Endothelial cell of coronary artery (primary cell): ENCODE measurements at places on chromosomes 6 and 20. TPM values are rescaled to one million over a fixed set of nuclear protein-coding genes. Genes with fewer than 3 reads are reported as not detected.

KHDC1 gene
- total RNA-seq = 0.72 and 0.85 TPM in 2 replicates

ADGB gene
- not detected in 2 replicates for total RNA-seq

ATXN1 gene
- 10.6 and 24.8 TPM in 2 replicates for total RNA-seq

TGM3 gene
- not detected in 2 replicates for total RNA-seq

UNC5CL gene
- under 0.01 TPM in 1 of 2 replicates, not detected in the other for total RNA-seq

DCDC2 gene
- total RNA-seq = not detected in 2 replicates

XKR7 gene
- total RNA-seq = not detected in 2 replicates

PYGB gene
- 88.0 and 156 TPM in 2 replicates for total RNA-seq

DEFB113 gene
- not detected in 2 replicates for total RNA-seq

HCRTR2 gene
- total RNA-seq = not detected in 2 replicates

WFDC2 gene
- total RNA-seq = not detected in 2 replicates

PROKR2 gene
- not detected in 2 replicates for total RNA-seq

WFDC5 gene
- total RNA-seq = not detected in 2 replicates

PERP gene
- 16.5 and 20.5 TPM in 2 replicates for total RNA-seq

LY6G6C gene
- total RNA-seq = not detected in 2 replicates

TNF gene
- total RNA-seq = not detected in 2 replicates

LAMA5 gene
- total RNA-seq = 59.0 and 137 TPM in 2 replicates

LZTS3 gene
- 2.2 and 4.2 TPM in 2 replicates for total RNA-seq

SULF2 gene
- 66.4 and 77.9 TPM in 2 replicates for total RNA-seq

LGSN gene
- not detected in 2 replicates for total RNA-seq

EFCAB8 gene
- total RNA-seq = 0.19 and 0.27 TPM in 2 replicates

KHDRBS2 gene
- not detected in 2 replicates for total RNA-seq

GNL1 gene
- 42.6 and 48.7 TPM in 2 replicates for total RNA-seq

CD2AP gene
- total RNA-seq = 28.2 and 32.2 TPM in 2 replicates

SLC25A27 gene
- total RNA-seq = 1.1 and 1.9 TPM in 2 replicates

GPX5 gene
- total RNA-seq = not detected in 2 replicates

GPR6 gene
- not detected in 2 replicates for total RNA-seq

ZKSCAN3 gene
- 3.9 and 6.1 TPM in 2 replicates for total RNA-seq

SLC35D3 gene
- not detected in 2 replicates for total RNA-seq

LST1 gene
- 0.72 and 1.0 TPM in 2 replicates for total RNA-seq

GCM1 gene
- not detected in 2 replicates for total RNA-seq

FAM83C gene
- total RNA-seq = not detected in 2 replicates

PPP1R16B gene
- total RNA-seq = 79.8 and 135 TPM in 2 replicates

CST5 gene
- not detected in 2 replicates for total RNA-seq

WFDC12 gene
- total RNA-seq = not detected in 2 replicates

WFDC9 gene
- total RNA-seq = not detected in 2 replicates

SAMD10 gene
- total RNA-seq = 1.8 and 2.2 TPM in 2 replicates

KDM1B gene
- total RNA-seq = 7.4 and 9.2 TPM in 2 replicates

CRISP2 gene
- total RNA-seq = not detected in 2 replicates

RSPO3 gene
- total RNA-seq = 0.90 and 1.0 TPM in 2 replicates

CCN6 gene
- total RNA-seq = not detected in 2 replicates

ZFAND3 gene
- total RNA-seq = 15.3 and 27.5 TPM in 2 replicates

MYO6 gene
- 22.9 and 31.9 TPM in 2 replicates for total RNA-seq
